Neural crest cell (in vitro differentiated cells): ENCODE measurements at places on chromosomes 7 and 10. TPM values are rescaled to one million over a fixed set of nuclear protein-coding genes. Genes with fewer than 3 reads are reported as not detected.

Gene GHRHR
- total RNA-seq = 0.84 TPM in 1 of 2 replicates, not detected in the other

DNA sequence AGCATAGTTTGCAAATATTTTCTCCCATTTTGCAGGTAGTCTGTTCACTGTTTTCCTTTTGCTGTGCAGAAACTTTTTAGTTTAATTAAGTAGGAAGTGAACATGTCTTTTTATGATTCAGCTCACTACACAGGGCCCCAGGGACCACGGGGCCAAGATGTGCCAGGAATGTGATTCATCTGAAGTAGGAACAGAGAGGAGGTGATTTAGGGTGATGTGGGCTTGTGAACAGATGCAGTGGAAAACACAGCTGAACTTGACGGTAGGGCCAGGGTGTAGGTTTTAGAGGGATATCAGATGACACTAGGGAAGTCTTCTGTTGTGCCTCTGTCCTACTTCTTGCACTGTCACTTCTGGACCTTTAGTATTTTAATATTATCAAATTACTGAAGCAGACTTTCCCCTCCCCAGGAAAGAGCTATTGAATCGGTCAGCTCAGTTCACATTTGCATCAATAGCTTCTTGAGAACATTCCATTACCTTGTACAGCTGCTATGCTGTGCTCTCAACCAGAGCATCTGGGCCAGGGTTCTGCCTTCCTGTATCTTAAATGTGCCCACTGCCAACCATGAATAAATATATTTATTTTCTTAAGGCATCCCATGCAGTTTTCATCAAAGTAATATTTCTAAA lies 96.9 kb downstream of the OSBPL3 start:
- H3K27ac ChIP-seq = no peak overlapping the region
- peaks cover 40% of the 10 kb centered on the region for H3K4me1 ChIP-seq
- no peaks in the 10 kb centered on the region for H3K36me3 ChIP-seq
- no peak overlapping the region for H3K4me3 ChIP-seq
- no peaks in the 10 kb centered on the region for H3K27me3 ChIP-seq

Gene GNG11
- total RNA-seq = 8.9 and 9.4 TPM in 2 replicates

- no peak overlapping the region for H3K27ac ChIP-seq
- H3K4me3 ChIP-seq = no peak overlapping the region
- DNase-seq = no peak
- H3K27me3 ChIP-seq = no peaks in the 10 kb centered on the region
- no peaks in the 10 kb centered on the region for H3K36me3 ChIP-seq
- no peaks in the 10 kb centered on the region for H3K4me1 ChIP-seq
Observed at GRCh38 chr10:66550351-66550750, 375.5 kb upstream of the LRRTM3 start.

GRCh38 chr7:150959081-150959480 lies 19.0 kb downstream of the KCNH2 start:
- H3K27me3 ChIP-seq = no peaks in the 10 kb centered on the region
- H3K4me1 ChIP-seq = peaks cover 31% of the 10 kb centered on the region
- DNase-seq = no peak
- no peak overlapping the region for H3K4me3 ChIP-seq
- H3K27ac ChIP-seq = peak overlapping the region; percentile 50
- H3K36me3 ChIP-seq = no peaks in the 10 kb centered on the region

DNA sequence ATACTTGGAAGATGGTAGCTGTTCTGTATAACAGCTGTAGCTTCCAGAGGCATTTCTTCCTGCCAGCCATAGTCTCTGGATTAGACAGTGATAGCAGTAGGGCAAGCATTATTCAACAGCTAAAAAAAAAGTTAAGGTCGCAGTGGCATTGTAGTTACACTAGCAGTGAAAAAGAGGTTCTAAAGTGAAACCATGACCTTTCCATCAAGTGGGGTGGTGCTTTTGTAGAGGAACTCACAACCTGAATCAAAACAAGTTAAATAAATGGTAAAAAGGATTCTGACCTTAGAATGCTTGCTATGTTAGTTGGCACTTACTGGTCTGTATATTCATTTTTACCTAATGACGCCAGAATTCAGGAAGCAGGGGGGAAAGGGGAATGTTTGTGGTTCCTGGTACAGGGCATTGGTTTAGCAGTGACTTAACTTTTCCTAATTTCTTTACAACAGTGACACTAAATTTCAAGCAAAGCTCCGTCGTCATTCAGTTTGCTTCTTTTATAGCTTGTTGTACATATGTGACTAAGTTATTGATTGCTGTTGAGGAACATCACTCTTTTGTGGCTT lies 55.0 kb downstream of the GBF1 start:
- no peak overlapping the region for H3K4me3 ChIP-seq
- H3K27me3 ChIP-seq = no peaks in the 10 kb centered on the region
- H3K27ac ChIP-seq = no peak overlapping the region
- H3K36me3 ChIP-seq = peaks cover 12% of the 10 kb centered on the region
- no peak for DNase-seq

Gene HIPK2
- total RNA-seq = 61.5 and 67.3 TPM in 2 replicates

- no peak overlapping the region for H3K27ac ChIP-seq
- H3K4me3 ChIP-seq = no peak overlapping the region
- H3K4me1 ChIP-seq = peaks cover 6% of the 10 kb centered on the region
- no peaks in the 10 kb centered on the region for H3K27me3 ChIP-seq
- DNase-seq = no peak
Observed at GRCh38 chr10:11429439-11430052, 181.9 kb downstream of the USP6NL start.

DNA sequence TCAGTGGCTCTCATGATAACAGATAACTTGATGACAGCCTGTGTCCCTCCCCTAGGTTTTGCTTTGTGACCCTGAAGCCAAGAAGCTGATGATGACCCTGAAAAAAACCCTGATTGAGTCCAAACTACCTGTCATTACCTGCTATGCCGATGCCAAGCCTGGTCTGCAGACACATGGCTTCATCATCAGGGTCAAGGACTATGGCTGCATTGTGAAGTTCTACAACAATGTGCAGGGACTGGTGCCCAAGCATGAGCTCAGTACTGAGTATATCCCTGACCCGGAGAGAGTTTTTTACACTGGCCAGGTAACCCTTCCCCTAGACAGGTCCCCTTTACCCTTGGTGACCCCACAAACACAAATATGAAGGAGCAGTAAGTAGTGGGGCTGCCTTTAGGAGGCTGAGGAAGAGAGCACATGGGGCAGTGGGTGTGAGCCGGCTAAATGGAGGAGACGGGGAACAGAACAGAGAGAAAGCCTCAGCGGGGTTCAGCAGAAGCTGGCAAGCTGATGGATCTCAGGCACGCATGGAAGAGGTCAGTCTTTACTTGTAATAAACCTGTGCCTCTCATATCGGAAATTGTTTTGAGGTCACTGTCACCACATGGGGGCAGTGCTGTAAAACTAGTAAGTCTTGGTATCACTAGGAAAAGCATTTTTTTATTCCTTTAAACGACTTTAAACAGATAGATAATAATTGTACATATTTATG lies 20.2 kb downstream of the PDCD11 start:
- DNase-seq = peak; percentile 40
- H3K4me3 ChIP-seq = no peak overlapping the region
- H3K27me3 ChIP-seq = no peaks in the 10 kb centered on the region
- H3K27ac ChIP-seq = no peak overlapping the region
- H3K4me1 ChIP-seq = no peaks in the 10 kb centered on the region
- H3K36me3 ChIP-seq = peaks cover 15% of the 10 kb centered on the region

GRCh38 chr7:151088019-151088855 lies 2.0 kb downstream of the AGAP3 start:
- no peaks in the 10 kb centered on the region for H3K36me3 ChIP-seq
- no peak overlapping the region for H3K27ac ChIP-seq
- H3K4me1 ChIP-seq = peaks cover 38% of the 10 kb centered on the region
- no peak for DNase-seq
- H3K27me3 ChIP-seq = peaks cover 3% of the 10 kb centered on the region
- peak overlapping the region; percentile 92 for H3K4me3 ChIP-seq

DNA sequence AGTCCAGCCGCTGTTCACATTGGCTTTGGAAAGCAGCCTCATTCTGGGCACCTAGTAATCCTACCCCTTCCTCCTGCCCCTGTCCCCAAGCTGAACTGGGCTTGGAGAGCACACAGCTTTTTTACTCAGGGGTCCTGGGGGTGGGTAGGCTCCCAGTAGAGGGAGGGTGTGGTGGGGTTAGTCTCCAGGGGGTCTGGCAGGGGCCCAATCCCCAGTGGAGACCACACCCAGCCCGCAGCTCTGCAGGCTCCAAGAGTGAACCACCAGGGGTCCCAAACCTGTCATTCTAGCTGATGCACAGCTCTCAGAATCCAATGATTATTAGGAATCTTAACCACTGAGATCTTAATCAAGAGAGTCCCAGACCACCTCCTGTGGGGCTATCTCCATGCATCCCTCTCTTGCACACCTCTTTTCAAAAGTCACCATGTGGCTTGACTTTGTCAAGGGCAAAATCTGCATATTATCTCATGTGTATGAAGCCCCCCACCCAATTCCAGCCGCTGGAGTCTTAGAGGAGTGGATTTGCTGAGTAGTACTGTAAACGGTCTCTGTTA lies 2.7 kb downstream of the HOXA11 start:
- no peak overlapping the region for H3K27ac ChIP-seq
- peak overlapping the region; percentile 0 for H3K4me3 ChIP-seq
- DNase-seq = no peak
- H3K27me3 ChIP-seq = peaks cover 100% of the 10 kb centered on the region

GRCh38 chr10:124882313-124882712 lies 59.6 kb upstream of the ZRANB1 start:
- H3K27me3 ChIP-seq = no peaks in the 10 kb centered on the region
- no peak overlapping the region for H3K4me3 ChIP-seq
- no peaks in the 10 kb centered on the region for H3K36me3 ChIP-seq
- H3K4me1 ChIP-seq = no peaks in the 10 kb centered on the region
- no peak for DNase-seq

GRCh38 chr10:32005050-32005449 lies 51.2 kb downstream of the KIF5B start:
- peaks cover 42% of the 10 kb centered on the region for H3K4me1 ChIP-seq
- H3K36me3 ChIP-seq = peaks cover 10% of the 10 kb centered on the region
- H3K27me3 ChIP-seq = no peaks in the 10 kb centered on the region
- no peak overlapping the region for H3K27ac ChIP-seq

- H3K4me3 ChIP-seq = no peak overlapping the region
- H3K27ac ChIP-seq = peak overlapping the region; percentile 78
- no peaks in the 10 kb centered on the region for H3K27me3 ChIP-seq
Observed at GRCh38 chr7:101964680-101965452, 147.4 kb downstream of the CUX1 start.

- H3K27me3 ChIP-seq = no peaks in the 10 kb centered on the region
- H3K4me3 ChIP-seq = no peak overlapping the region
- H3K4me1 ChIP-seq = peaks cover 43% of the 10 kb centered on the region
- no peak overlapping the region for H3K27ac ChIP-seq
Observed at GRCh38 chr10:11548768-11549099, 62.7 kb downstream of the USP6NL start.

GRCh38 chr10:119131512-119132240 lies 27.8 kb downstream of the DENND10 start:
- no peak overlapping the region for H3K4me3 ChIP-seq

Gene TMEM270
- not detected in 2 replicates for total RNA-seq

DNA sequence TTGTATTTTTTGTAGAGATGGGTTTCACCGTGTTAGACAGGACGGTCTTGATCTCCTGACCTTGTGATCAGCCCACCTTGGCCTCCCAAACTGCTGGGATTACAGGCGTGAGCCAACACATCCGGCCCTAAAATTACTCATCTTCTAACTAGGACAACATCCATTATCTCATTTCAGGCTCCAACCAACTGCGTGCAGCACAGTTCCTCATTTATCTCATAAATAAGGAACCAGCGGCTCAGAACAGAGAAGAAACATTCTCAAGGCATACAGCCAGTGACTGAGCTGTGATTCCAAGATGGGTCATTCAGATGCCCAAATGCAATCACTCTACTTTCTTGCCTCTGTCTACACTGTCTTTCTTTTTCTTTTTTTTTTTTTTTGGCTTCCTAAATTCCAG lies 356.1 kb downstream of the ELMO1 start:
- no peaks in the 10 kb centered on the region for H3K27me3 ChIP-seq
- H3K4me1 ChIP-seq = no peaks in the 10 kb centered on the region
- no peak overlapping the region for H3K4me3 ChIP-seq
- DNase-seq = no peak

Gene WDR86
- total RNA-seq = 24.8 and 29.8 TPM in 2 replicates

Gene AIFM2
- total RNA-seq = 2.8 TPM in 2 replicates

Gene MBL2
- total RNA-seq = not detected in 2 replicates

Gene CTNNA3
- total RNA-seq = 4.7 and 5.5 TPM in 2 replicates

Gene CELF2
- total RNA-seq = 77.6 and 82.8 TPM in 2 replicates

DNA sequence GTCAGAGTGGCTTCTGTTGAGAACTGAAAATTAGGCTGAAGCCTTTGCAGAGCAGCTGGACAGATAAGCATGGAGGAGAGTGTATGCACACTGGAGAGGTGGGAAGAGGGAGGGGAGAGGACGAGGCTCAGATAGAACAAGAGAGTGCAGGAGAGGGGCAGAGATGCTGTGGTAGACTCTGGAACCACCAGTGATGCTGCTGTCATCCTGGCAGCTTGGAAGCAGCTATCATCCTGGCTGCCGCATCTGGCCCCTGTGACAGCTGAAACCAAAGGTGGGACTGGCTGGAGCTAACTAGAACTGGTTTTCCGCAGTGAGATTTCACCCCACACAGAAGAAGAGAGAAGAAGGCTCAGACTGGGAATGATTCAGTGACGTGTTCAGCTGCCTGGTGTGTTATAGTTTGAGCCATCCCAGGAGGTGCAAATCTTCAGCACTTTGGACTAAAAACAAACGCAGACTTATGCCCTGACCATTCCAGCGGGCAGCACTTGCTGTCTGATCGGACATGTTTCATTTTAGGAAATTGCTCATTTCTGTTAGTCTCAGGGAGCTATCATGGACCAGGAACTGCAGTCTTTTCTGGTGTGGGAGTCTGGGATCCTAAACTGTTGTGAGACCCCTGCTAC lies 38.4 kb downstream of the EEPD1 start:
- H3K27me3 ChIP-seq = no peaks in the 10 kb centered on the region
- no peak overlapping the region for H3K27ac ChIP-seq
- no peak overlapping the region for H3K4me3 ChIP-seq
- no peaks in the 10 kb centered on the region for H3K36me3 ChIP-seq
- H3K4me1 ChIP-seq = peaks cover 12% of the 10 kb centered on the region

- DNase-seq = no peak
- no peaks in the 10 kb centered on the region for H3K36me3 ChIP-seq
- H3K4me1 ChIP-seq = peaks cover 57% of the 10 kb centered on the region
- no peaks in the 10 kb centered on the region for H3K27me3 ChIP-seq
- H3K4me3 ChIP-seq = peak overlapping the region; percentile 85
Observed at GRCh38 chr10:72259491-72260238, 14.1 kb upstream of the DDIT4 start.

DNA sequence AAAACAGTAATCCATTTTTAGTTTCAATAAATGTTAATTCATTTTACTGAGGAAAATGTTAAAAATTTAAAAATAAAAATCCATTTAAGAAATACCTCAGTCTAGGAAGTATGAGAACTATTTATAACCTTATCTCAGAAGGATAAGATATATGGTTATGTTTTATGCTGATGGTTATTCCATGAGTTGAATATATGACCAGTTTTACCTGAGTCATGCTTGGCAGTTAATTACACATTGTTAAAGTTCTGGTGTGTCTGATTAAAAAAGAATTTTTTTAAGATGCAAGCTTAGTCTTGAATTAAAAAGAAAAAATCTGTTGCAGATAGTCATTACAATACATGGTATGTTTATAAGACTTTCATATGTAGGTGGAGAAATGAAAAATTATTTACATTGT lies 191.7 kb downstream of the ARL4A start:
- H3K27ac ChIP-seq = no peak overlapping the region
- DNase-seq = no peak
- peaks cover 3% of the 10 kb centered on the region for H3K4me1 ChIP-seq
- H3K36me3 ChIP-seq = no peaks in the 10 kb centered on the region

Gene GPR85
- total RNA-seq = 1.6 and 2.5 TPM in 2 replicates
